ENCODE measurements at places on chromosomes 6 and 20.

GRCh38 chr20:40232273-40232672 is 456.8 kb downstream of the MAFB start:
- DNase-seq = no peak

DNA sequence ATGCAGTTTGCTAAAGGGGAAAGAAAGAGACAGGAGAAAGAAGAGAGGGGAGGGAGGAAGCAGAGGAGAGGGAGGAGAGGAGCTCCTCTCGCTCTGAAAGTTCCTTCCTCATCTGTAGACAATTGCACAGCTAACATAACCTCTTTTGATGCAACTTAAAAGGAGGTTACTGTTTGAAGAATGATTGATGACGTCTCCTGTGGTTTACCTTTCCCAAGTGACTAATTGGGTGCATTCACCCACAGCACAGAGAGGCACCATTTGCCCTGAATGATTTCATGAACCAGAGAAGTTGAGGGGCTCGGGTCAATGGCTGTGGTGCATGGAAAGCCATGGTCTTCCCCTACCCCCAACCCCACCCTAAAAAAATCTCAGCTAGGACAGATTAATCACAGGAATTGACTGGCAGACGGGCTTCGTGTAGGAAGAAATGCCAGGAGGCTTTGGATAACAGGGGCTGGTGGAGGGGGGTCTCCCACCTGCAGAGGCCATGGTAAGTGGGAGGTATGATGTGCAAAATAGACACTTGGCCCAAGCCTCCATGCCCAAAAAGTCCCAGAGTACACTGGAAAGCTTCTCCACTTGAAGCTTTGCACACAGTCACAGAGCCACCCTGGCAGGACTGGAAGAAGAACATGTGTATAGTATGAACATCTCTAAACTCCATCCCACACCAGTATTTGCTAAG is 213.7 kb downstream of the ANKRD60 start:
- DNase-seq = peak; percentile 6

- DNase-seq = no peak
Measured at GRCh38 chr6:25138934-25139415, 140.2 kb upstream of the CARMIL1 start.

- no peak for DNase-seq
Measured at GRCh38 chr6:38481851-38482250, 157.9 kb downstream of the BTBD9 start.

- no peak for DNase-seq
Measured at GRCh38 chr20:17849901-17850683, 118.5 kb downstream of the SNX5 start.

- peak; percentile 21 for DNase-seq
Measured at GRCh38 chr20:32509639-32510066, 75.5 kb downstream of the NOL4L start.

GRCh38 chr20:35341366-35342028 is 49.3 kb upstream of the FAM83C start:
- DNase-seq = no peak

DNA sequence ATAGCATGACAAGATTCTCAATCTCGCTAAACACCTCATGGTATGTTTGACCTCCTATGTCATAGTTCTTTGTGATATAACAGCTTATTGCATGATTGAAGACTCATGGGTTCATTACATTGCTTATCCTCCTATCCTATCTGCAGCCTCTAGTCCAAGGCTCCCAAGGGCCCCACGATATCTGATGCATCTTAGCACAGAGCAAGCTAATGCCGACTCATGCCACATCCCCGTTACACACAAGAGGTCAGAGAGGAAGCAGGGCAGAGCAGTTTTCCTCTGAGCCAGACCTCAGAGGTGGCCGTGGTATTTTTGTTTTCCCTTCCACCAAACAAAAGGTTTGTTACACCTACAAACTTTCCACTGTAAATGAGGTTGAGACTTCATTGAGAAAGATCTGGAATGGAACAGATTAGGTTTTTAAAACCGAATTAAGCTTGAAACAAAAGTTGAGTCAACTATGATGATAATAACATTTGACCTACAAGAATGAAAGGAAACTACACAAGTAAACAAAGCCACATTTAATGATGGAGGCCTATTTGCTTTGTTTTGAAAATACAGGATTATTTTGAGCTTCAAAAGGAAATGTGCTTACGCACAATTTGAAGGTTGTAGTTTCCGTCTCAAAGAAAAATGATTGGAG is 133.9 kb upstream of the MYLIP start:
- no peak for DNase-seq

- DNase-seq = no peak
Measured at GRCh38 chr6:123550052-123550617, 86.6 kb downstream of the TRDN start.

DNA sequence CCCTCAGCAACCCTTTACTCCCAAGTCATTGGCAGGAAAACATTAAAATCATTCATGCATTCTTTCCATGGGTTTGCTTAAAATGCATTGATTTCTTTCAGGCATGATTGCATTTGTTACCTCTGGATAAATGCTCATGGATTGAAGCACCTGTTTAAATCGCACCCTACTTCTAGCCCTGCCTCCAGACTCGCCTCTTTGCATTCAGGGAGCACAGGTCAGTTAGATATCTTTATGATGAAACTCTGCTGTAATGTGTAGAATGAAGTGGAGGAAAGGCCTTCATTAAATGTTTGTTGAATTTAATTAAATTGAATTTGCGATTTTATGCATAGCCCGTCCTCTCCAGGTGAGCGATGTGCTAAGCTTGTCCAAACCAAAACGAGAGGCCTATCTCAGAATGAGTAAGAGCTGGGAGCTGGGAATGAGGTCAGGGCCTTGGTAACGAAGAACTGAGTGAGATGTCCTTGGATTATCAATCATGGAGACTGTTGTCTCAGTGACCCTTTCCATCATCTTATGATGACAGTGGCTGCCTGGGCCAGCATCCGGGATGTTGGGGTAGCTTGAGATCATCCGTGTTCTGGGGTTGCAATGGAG is 210.1 kb downstream of the SYNDIG1 start:
- no peak for DNase-seq

GRCh38 chr6:73497915-73498314 is 22.9 kb downstream of the EEF1A1 start:
- DNase-seq = no peak

- DNase-seq = no peak
Measured at GRCh38 chr6:149168968-149169367, 148.5 kb upstream of the TAB2 start.

- no peak for DNase-seq
Measured at GRCh38 chr20:1900321-1900801, 5.2 kb downstream of the SIRPA start.

DNA sequence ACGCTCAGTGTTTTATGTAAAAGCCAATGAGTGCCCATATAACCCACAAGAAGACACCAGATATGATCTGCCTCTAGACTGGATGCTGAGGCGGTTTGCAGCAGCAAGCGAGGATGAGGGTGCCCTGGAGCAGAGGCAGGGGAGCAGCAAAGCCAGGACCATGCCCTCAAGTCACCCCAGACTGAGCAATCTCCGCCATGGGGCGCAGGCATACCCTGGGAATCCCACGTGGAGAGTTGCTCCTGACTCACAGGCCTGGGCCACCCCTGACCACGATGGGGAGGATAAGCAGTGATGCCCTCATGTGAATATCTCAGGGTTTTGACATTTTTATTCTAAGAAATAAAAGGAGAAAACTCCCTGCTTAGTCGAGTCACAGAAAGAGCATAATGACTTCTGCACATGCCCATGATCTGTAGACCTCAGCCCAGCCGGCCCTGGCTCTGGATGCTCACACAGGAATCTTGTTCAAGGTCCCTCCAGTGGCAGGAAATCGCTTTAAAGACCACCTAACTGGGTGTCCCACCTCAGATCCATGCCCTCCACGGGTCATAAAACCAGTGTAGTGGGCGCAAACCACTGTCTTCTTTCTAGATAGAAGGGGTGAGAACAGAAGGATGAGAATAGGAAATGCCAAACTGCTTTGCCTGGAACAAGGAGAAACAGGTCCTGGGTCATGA is 138.3 kb upstream of the SNX9 start:
- DNase-seq = no peak

DNA sequence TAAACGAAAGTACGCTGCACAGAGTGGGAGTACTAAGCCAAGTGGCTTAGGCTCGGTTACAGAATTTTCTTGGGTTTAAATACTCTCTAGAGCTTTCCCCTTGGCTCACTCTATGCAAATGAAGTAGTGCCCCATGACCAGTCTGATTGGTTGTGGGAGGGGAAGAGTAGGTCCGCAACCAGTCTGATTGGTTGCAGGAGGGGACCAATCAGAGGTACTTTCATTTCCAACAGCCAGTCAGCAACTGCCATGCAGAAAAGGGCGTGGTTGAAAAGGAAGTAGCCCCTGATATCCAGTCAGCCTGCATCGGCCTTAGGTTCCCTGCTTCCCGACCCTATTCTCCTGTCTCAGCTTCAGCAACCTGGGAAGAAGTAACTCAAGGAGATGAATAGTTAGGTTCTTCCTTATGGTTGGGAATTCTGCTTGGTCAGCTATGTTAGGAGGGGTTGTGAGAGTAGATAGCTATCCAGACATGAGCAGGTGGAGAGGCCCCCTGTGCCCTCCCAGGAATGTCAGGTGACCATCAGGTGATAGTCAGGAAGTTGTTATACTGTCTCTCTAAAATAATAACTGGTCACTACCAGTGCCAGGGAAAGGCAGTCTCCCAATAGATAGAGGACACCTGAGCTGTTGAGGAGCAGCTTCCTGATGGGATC is 57.4 kb downstream of the FARS2 start:
- DNase-seq = no peak

- DNase-seq = no peak
Measured at GRCh38 chr20:4730780-4731179, 9.1 kb downstream of the PRND start.

DNA sequence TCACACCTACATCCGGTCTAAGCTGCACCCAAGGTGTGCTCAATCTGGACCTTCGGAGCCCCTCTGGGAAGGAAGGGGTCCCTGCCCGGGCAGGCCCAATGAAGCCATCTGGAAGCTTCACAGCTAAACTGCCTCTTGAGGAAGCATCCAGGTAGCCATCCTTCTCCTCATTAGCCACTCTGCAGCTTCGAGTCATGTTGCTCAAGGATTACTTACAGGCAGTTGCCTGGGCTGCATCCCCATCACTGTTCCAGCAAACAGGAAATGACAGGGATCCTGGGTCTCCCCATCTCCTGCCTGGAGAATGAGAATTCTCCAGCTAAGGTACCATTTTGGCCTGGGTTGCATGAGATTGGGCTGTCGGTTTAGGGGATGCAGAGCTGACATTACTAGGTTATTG is 91.7 kb downstream of the ERMARD start:
- no peak for DNase-seq

GRCh38 chr20:57556980-57557274 is 4.0 kb upstream of the PCK1 start:
- no peak for DNase-seq

DNA sequence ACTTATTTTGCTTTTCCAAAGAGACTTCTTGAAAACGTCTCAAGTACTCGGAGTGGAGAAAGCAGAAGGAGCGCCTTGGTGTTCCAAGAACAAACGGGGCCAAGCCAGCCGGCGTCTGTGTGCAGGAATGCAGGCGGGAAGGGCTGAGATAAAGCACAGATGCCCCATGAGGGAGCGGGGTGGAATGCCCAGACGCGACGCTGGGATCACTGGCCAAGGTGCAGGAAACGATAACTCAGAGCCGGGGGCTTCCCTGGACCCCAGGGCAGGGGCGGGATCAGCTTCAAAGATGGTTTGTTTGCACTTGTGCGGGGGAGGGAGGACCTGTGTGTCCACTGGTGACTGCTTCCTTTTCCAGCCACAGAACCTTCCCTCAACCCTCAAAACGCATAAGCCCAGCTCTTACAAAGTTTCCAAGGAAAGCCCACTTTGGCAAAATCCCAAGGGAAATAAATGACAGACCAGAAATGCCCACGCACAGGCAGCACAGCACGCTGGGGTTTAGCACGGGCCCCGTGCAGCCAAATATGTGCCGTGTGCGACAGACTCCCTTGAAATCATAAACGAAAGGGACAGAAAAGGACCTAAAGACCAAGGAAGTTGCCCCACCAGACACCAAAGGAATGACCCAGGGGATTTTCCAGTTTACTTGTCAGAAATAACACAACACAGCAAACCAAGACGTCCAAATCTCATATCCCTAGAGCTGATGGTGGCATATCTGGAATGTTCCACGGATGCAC is 113.9 kb downstream of the NFATC2 start:
- no peak for DNase-seq

All from stimulated activated CD4-positive, alpha-beta T cell treated with anti-CD3 and anti-CD28 coated beads, TNF-alpha, amount 100 ng/mL, for 4 hours (primary cell).